ENCODE measurements at places on chromosomes 4 and X.

GRCh38 chr4:32254216-32254615 is 1534.0 kb downstream of the PCDH7 start:
- DNase-seq: no peak

GRCh38 chrX:79162076-79162475 is 17.6 kb downstream of the GPR174 start:
- DNase-seq: no peak

- no peak for DNase-seq
Measured at GRCh38 chrX:154775419-154776349, 13.0 kb downstream of the DKC1 start.

DNA sequence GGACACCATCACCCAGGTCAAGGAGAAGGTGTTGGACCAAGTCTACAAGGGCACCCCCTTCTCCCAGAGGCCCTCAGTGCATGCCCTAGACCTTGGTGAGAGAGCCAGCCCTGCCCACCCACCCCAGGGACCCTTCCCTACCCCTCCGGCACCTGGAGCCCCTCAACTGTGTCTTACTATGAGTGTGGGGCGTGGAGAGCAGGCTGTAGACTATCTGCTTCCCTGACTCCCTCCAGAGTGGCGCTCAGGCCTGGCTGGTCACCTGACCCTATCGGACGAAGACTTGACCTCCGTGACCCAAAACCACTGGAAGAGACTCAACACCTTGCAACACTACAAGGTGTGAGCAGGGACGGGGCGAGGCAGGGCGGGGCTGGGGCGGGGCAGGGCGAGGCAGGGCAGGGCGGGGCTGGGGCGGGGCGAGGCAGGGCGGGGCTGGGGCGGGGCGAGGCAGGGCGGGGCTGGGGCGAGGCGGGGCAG is 4.7 kb upstream of the SRPK3 start:
- DNase-seq: no peak

GRCh38 chr4:181372014-181372413 is 871.2 kb upstream of the TENM3 start:
- DNase-seq: no peak

GRCh38 chr4:143514497-143514896 is 995 bp downstream of the SMARCA5 start:
- DNase-seq: peak; percentile 10

DNA sequence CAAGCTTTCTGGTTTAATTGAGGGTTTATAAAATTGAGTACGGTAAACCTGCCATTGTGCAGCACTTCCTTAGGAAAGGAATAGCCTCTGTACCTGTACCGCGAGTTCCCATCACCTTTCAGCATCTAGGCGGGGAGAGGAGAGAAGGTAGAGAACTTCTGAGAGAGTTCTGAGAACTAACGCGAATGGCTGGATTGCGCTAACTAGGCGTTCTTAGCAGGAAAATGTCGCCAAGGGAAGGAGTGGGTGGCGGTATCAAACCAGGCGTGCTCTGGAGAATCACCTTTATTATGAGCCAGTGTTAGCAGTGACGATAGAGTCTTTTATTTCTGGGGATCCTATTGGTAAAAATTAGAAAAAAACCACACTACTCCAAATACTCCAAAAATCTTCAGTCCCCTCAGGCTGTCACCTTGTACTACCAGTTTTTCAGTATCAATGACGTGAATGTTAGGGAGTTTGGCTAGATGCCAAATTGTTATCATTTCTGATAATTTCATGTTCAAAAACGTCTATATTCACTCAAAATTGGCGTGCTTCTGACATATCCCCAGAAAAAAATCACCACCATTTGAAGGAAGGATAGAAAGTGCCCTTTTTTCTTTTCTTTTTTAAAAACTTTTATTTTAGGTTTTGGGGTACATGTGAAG is 1.4 kb downstream of the UGT8 start:
- no peak for DNase-seq

GRCh38 chr4:13830449-13830848 is 202.9 kb upstream of the BOD1L1 start:
- DNase-seq: no peak

DNA sequence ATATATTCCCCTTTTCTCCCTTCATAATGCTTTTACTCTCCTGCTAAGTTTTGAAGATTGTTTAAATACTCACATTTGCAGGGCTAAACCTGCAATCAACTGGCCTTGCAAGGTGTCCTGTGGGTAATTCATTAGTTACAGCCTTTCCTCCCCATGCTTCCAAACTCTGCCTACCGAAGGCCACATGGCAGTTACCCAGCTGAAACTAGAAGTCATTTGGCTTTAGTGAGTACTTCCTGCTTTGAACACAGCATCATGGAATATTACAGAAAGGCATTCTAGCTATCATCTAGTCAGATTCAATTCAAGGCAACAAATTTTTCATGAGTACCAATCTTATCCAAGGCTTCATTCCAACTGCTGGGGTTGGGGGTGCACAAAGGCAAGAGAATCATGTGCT is 55.6 kb downstream of the SRPX start:
- no peak for DNase-seq

- no peak for DNase-seq
Measured at GRCh38 chrX:70995338-70995737, 64.4 kb upstream of the SLC7A3 start.

GRCh38 chr4:110620691-110621327 is 2.1 kb downstream of the PITX2 start:
- DNase-seq: no peak

GRCh38 chr4:48296365-48296764 is 26.7 kb upstream of the TEC start:
- no peak for DNase-seq
